A549 treated with DMSO at 1 μM for 4 hours (cell line): ENCODE measurements at places on chromosomes 1 and 21. TPM values are rescaled to one million over a fixed set of nuclear protein-coding genes. Genes with fewer than 3 reads are reported as not detected.

Gene CAPN9
- total RNA-seq, result not detected in 5 replicates

Gene AMY1C
- not detected in 5 replicates for total RNA-seq

Gene EDN2
- total RNA-seq, result 2.8 to 4.8 TPM (median 3.7 TPM) in 5 replicates

Gene OR2T4
- not detected in 5 replicates for total RNA-seq

Gene DIRAS3
- 1.1 to 1.5 TPM (median 1.2 TPM) in 5 replicates for total RNA-seq

Gene STIL
- 10.7 to 12.2 TPM (median 11.7 TPM) in 5 replicates for total RNA-seq

Gene TSPEAR
- not detected in 5 replicates for total RNA-seq

Gene ALG14
- total RNA-seq, result 5.8 to 7.2 TPM (median 6.7 TPM) in 5 replicates

Gene FMN2
- 5.0 to 7.4 TPM (median 6.4 TPM) in 5 replicates for total RNA-seq

Gene SRRM1
- total RNA-seq, result 41.9 to 53.9 TPM (median 47.3 TPM) in 5 replicates

Gene COPA
- total RNA-seq, result 83.1 to 98.1 TPM (median 87.3 TPM) in 5 replicates

Gene INSRR
- not detected in 5 replicates for total RNA-seq
